GM23248 (cell line): ENCODE measurements at places on chromosomes 6 and 20. TPM values are rescaled to one million over a fixed set of nuclear protein-coding genes. Genes with fewer than 3 reads are reported as not detected.
A peak's percentile ranks its signal among the peaks of the same experiment; 100 is the strongest.

NR2E1 gene
- not detected in 2 replicates for total RNA-seq

RAD21L1 gene
- total RNA-seq, result not detected in 2 replicates

C4A gene
- total RNA-seq, result 4.8 and 5.3 TPM in 2 replicates

OR2H2 gene
- total RNA-seq, result not detected in 2 replicates

UFL1 gene
- total RNA-seq, result 25.2 and 25.9 TPM in 2 replicates

EPHA7 gene
- not detected in 2 replicates for total RNA-seq

EXOC2 gene
- total RNA-seq, result 23.0 and 32.9 TPM in 2 replicates

TP53TG5 gene
- not detected in 2 replicates for total RNA-seq

C6orf15 gene
- not detected in 2 replicates for total RNA-seq

TSBP1 gene
- not detected in 2 replicates for total RNA-seq

DNA sequence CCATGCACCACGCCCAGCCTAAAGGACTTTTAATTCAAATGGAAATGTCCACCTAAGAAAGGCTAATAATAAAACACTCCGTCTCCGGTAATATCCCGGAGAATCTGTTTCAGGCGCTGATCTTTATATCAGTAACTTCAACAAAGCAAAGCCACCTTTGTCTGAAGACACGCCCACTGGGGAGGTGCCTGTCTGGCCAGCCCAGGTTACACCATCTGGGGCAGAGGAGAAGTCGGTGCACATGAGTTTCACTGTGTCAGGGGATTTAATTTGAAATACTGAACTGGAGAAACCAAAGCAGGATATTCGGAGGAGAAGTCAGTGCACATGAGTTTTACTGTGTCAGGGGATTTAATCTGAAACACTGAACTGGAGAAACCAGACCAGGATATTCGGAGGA lies 9.4 kb downstream of the SERPINB6 start:
- no peak for DNase-seq

GRCh38 chr6:157880534-157880933 lies 57.5 kb downstream of the SNX9 start:
- DNase-seq, result no peak

DNA sequence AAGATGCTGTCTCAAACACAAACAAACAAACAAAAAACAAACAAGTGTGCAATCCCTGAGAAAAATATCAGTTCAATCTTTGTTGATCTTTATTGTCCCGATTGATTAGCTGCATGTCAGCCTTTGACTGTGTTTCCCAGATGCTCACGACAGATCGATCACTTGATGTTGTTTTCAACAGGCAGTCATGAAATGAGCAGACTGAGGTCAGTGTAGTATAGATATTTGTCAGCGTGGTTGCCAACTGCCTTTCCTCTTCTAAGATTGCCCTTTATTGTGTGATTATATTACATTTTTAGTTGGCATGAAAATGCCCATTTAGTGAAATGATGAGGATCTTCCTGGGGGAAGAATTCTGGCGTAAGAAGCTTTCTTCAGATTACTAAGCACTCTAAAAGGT lies 25.6 kb downstream of the UTRN start:
- DNase-seq, result no peak

DNA sequence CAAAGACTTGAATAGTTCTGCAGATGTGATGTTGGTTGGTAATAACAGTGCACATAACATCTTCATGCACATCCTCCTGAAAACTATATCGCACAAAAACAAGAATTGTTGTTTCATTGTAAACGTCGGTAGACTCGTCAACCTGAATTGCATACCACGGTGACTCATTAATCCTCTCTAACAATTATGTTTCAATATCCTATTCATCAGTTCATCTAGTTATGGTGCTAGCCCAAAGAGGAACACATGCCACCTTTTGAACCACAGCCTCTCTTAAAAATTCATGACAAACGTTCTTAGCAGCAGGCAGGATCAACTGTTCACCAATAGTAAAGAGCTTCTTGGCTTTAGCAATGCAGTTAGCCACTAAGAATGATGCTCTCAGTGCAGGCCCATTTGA lies 25.0 kb downstream of the CRYBG1 start:
- DNase-seq, result no peak

- no peak for DNase-seq
Measured at GRCh38 chr6:83083476-83083875, 16.0 kb downstream of the DOP1A start.

DNA sequence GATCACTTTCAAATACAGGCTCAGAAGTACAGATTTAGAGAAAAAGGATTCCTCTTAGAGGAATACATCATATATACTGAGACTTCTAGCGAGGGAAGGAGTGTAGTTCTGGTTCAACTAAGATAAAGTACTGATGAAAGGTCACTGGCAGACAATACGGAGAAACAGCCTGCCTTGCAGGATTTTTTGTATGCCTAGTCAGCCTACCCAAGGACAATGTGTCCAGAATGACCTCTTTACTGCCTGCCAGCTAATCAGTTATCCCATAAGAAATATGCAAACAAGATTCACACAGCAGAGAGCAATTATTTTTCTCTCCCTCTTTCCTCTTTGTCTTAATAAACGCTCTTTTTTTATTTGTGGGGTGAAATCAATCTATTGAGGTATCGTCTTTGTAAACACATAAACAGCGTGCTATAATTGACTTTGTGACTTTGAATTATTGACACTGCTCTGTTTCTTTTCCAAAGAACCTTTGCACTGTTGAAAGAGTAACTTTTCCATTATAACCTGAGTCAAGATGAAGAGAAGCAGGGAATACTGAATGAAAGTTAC lies 1.4 kb upstream of the TSPYL4 start:
- DNase-seq, result peak; percentile 37

GRCh38 chr6:126056355-126057004 lies 70.1 kb downstream of the TRMT11 start:
- no peak for DNase-seq

DNA sequence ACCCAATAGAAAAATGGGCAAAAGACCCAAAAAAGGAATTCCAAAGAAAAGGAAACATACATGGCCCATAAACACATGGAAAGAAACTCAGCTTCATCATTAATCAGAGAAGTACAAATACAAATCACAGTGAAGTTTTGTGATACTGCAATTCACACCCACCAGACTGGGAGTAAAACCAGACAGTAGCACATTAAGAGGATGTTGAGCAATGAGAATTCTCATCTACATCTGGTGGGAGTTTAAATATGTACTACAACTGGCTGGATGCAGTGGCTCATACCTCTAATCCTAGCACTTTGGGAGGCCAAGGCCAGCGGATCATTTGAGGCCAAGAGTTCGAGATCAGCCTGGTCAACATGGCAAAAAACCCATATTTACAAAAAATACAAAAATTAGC lies 125.7 kb upstream of the PHACTR1 start:
- peak; percentile 47 for DNase-seq

DNA sequence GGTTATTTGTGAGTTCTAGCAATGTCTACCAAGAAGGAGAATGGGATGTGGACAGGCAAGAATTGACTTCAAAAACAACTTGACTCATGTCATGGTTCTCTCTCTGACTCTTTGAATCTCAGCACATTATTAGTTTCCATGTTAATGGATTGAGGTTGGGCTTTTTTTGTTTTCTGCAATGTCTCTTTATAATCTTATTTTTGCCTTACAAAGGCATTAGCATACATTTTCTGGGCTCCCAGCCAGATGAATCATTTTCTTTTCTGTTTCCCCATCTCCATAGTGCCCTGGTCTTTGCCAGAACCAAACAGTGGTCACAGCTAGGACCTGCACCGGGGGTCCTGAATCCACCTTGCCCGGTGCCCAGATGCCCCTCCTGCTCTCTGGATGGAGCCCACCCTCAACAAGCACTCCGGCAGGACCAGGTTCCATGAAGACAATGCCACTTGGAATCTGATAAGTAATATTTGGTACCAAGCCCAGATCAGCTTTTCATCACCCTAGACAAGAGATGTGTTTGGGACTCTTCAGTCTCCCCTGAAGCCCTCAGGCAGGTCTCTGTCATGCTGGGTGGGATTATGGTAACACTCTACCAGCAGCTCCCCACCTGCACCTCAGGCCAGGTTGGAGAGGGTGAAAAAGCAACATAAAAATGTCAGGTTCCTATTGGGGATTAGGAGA lies 266.7 kb upstream of the SULF2 start:
- DNase-seq, result peak; percentile 67

DNA sequence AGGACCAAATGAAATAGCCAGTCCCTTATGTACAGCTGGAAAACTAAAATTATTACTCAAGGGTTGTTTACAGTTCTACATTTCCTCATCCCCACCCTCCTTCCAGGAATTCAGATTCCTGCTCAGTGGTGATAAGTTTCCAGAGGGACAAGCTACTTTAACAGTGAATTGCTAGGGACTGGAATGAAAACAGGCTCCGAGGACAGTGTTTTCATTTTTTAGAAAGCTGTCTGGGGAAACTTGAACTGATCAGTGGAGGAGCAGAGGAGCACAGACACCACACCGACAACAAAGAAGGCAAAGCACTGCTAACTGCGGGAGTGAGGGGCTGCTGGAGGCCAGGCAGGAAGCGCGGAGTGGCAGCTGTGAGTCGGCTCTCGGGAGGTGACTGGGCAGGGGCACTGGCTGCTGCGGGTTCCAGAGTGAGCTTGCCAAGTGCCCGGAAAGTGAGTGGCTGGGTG lies 322.2 kb downstream of the ESR1 start:
- peak; percentile 54 for DNase-seq

DNA sequence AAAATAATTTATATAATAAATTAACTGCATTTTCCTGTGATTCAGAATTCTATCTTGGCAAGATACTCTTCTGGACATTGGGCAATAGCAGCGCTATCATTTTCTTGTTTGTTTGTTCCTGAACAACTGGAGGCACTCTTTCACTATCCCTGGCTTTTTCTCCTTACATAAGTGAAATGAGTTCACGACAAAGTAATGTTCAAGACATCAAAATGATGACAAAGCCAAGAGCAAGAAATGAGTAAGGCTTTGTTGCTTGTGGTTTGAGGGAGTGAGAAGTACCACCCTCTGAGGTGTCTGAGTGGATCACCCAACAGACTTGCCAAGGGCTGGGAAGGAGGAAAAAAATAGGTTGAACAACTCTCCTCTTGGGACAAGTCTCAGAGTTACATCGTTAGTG lies 466.6 kb upstream of the JAG1 start:
- DNase-seq, result peak; percentile 96

- DNase-seq, result no peak
Measured at GRCh38 chr6:156420172-156420993, 356.8 kb upstream of the ARID1B start.

DNA sequence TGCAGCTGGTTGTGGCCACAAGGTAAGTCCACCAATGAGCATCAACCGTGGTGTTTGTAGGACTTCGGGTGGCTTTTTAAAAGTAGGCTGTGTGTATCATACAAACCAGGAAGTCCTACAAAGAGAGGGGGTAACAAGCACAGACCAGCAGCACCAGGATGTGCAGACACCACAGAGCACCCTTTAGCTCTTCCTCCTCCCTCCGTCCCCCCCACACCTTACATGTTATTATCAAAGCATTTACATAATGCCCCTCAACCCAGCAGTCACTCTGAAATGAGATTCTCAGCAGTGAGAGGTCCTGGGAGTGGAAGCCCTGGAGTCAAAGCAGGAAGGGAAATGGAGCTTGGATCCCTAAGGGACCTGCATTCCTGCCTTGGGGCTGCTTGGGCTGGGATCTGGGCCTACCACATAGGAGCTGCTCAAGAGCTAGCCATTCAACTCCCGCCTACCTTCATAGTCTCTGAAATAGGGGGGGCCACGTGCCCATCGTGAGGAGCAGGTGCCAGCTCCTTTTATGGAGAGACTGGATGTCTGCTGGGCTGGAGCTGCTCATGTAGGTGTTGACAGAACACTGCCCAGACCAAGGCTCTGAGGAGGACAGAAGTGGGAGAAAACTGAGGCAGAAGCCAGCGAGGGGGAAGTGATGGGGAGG lies 90.6 kb downstream of the PSMB1 start:
- no peak for DNase-seq

GRCh38 chr6:44652547-44652946 lies 265.0 kb downstream of the CDC5L start:
- peak; percentile 75 for DNase-seq

DNA sequence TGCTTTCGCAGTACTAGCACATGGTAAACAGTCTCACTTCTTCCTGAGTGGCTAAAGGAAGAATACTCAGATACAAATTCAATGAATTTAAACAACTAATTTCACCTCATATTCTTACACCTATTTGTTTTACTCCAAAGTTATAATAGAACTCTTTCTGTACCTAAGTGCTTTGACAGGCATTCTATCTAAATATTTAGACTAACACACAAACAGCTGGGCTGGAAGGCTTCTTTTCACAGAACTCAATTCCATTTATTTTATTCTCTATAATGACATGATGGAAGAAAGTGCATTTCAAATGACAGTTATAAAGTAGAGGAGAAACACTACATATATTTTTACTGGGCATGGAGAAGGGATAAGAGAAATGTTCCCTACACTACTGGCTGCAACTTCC lies 384.9 kb upstream of the SPTLC3 start:
- DNase-seq, result no peak

DNA sequence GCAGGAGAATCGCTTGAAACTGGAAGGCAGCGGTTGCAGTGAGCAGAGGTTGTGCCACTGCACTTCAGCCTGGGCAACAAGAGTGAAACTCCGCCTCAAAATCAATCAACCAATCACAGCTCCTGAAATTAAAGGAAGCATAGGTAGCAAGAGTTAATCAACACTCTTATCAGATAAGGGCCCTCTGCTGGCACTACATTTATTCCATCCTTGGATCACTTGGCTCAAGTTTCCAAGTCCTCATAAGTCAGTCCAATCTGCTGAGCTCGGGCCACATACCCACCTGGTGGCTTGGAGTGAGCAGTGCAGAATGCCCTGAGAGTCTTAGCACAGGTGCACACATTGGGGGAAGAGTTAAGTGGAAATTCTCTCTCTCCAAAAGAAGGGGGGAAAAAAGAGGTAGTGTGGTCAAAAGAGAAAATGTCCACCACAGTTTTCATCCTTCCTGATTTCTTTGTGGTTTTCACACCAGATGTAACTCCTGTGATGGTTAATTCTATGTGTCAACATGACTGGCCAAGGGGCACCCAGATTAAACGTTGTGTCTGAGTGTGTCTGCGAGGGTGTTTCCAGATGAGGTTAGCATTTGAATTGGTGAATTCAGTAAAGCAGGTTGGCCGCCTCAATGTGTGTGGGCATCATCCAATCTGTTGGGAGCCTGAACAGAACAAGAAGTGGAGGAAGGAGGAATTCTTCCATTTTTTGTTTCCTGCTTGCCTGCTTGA lies 14.2 kb upstream of the FAM8A1 start:
- no peak for DNase-seq

- DNase-seq, result no peak
Measured at GRCh38 chr6:136793363-136793762, 1.1 kb upstream of the MAP3K5 start.

GRCh38 chr20:43161716-43162115 lies 28.0 kb downstream of the PTPRT start:
- DNase-seq, result no peak

DNA sequence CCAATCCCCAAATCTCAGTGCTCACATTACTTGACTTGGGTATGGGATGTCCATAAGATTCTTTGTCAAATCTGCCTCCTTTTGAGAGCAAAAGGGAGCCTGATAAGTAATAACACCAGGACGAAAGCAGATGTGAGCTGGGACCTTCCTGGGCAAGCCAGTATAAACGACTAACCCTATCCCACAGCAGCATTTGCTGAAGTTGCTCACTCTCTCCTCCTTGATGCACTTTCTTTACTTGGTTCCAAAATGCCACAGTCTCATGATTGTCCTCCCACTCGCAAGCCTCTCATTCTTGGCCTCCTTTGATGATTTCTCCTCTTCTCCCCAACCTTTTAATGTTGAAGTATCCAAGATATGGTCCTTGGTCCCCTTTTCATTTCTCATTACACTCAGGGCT lies 44.7 kb upstream of the TAGAP start:
- DNase-seq, result no peak
